ENCODE measurements at places on chromosomes 4 and X. TPM values are rescaled to one million over a fixed set of nuclear protein-coding genes. Genes with fewer than 3 reads are reported as not detected.

GAGE12H gene
- not detected for total RNA-seq

DNA sequence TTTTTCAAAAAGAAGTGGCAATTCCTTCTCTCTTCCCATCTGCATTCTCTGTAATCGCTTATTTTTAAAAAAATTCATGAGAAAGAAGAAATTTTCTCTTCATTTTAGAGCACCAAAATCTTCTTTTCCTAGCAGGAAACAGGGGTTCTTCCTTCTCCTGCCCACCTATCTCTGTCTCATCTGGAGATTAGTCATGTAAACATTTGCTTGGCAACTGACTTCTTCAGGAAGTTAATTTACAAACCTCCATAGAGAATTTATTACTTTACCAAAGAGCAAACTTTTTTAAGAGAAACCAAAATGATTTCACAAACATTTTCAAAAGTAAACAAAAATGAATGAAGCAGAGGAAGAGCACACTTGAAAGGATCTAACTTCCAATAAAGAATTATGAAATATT is 13.5 kb downstream of the TTC29 start:
- DNase-seq, result no peak

GRCh38 chr4:117154251-117154650 is 68.9 kb upstream of the TRAM1L1 start:
- DNase-seq, result no peak

DNA sequence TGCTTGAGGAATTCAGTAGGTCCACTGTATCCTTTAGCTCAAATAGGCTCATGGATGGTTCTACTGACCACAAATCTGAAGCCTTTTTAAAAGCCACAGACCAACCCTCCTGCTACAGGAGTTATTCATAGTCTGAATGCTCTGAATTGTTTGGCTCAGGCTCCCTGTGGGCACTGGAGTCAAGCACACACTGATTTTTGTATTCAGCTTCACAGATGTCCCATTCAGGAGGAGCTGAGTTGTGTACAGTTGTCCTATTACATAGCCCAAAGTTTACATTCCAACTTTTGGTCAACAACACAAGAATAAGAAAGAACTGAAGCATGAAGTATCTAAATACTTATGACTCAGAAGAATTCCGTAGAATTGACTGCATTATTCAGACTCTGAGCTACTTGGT is 243.9 kb downstream of the UNC5C start:
- peak; percentile 3 for DNase-seq

NXF2 gene
- total RNA-seq, result not detected

DNA sequence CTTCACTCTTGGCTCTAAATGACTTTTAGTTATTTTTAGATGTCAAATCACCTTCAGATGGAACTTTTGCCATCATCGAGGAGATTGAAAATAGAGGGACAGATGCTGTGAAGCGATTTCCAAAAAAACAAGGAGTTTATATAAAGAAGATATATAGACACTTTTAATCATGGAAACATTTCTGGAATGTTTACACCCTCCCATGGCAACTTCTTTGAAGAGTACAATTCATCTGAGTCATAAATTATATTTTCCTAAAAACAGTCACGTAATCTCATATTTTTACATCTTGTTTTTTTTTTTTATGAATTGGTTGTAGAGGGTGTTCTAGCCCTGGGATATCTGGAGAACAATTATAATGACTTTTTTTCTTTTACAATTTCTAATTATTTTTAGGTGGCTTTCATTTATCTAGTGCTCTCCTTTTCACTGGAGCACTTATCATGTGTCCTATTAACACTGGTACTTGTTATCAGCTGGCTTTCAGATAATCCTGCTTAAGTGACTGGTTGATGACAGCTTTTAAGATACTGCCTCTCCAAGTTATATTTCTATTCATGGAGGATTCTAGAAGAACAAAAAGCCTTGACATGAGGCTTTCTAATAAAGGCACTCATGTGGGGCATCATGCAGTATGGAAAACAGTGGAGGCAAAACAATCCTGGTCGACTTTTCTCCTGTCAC is 24.9 kb downstream of the PCDH7 start:
- no peak for DNase-seq

DNA sequence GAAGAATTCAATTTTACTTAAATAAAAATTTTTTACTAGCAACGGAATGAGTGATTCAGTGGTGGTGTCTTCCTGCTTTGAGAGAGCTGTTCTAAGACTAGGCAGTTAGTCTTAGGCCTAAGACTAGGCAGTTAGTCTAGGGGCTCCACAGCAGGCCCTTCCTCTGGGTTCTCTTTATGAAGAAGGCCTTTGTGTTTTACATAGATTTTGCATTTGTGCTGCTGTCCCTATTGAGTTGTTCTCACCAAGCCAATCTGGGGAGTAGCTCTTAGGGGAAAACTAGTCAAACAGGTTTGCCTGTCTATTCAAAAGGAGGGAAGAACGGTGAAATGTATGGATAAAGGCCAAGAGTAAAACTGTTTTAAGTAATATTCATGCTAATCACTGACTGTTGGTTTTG is 7.6 kb downstream of the UGT8 start:
- DNase-seq, result peak; percentile 27

DNA sequence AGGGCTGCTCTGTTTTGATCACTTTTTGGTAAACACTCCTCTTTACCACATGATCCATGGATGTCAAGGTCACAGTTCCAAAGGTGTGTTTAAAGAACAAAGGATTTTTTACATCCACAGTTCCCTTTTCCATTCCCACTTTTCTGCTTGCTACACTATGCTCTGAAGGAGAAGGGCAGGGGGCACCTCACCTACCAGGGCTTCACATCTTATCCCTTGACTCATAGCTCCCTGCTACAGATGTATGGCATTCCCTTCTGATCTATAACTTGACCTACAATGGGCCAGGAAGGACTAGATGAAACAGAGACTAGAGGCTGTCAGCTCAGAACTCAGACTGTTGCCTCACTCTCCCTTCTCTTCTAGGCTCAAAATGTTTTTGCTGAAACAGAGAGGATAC is 233.1 kb upstream of the RPS6KA3 start:
- no peak for DNase-seq

GRCh38 chrX:44314259-44314734 is 29.2 kb downstream of the EFHC2 start:
- DNase-seq, result peak; percentile 8

CXCL6 gene
- total RNA-seq, result 0.17 TPM

- DNase-seq, result no peak
Observed at GRCh38 chr4:108010167-108010566, 20.5 kb downstream of the HADH start.

DNA sequence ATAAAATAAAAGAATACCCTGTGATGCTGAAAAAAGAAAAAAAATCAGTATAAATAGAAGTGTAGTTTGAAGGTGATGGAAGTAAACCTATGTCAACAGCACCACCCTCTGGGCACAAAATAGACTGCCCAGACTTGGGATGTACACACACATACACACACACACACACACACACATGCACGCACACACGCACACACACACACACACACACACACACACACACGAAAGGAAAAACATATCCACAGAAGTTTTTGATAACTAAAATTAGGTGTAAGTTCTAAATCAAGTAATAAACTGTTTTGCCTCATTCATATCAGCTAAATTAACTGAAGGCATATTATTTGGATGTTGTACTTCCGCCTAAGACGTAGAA is 40.5 kb downstream of the ANXA5 start:
- no peak for DNase-seq

HNRNPDL gene
- 204 TPM for total RNA-seq

- DNase-seq, result no peak
Observed at GRCh38 chr4:98421111-98421510, 159.9 kb downstream of the RAP1GDS1 start.

DNA sequence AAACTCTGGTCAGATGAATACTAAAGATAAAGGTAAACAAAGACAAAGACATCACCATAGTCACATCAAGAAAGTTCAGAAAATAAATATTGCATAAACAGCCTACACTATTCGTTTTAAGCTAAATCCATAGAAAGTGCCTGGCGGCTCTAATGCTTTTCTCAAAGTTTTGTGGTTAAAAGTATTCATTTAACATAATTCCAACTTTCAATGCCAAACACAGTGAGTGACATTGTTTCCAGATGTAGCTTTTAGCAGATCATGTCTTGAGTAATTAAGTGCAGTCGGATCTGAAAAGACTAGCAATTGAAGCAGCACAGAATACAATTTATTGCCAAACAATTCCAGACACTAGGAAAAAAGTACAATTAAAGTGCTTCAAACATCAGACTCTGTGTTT is 287.1 kb upstream of the ADGRL3 start:
- DNase-seq, result no peak

- no peak for DNase-seq
Observed at GRCh38 chr4:60724623-60725022, 475.5 kb upstream of the ADGRL3 start.

DNA sequence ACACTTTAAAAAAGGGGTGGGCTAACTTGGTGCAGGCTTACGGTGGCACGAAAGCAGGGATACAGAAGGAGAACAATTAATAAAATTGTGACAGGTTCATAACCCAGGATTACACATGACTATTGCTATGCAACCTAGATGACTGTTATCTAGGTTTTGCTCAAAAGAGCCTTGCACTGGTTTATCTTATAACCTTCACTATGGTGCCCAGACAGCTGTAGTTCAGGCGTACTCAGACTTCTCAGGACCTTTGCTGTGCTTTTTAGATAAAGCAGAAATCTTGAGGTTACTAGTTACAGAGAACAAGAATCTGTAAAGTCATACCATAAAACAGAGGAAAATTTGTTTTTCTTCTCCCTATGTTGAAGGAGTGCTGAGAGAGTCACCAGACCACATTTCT is 44.4 kb downstream of the UGT2A3 start:
- no peak for DNase-seq

GRCh38 chr4:45160951-45161350 is 434.6 kb upstream of the GNPDA2 start:
- no peak for DNase-seq

DNA sequence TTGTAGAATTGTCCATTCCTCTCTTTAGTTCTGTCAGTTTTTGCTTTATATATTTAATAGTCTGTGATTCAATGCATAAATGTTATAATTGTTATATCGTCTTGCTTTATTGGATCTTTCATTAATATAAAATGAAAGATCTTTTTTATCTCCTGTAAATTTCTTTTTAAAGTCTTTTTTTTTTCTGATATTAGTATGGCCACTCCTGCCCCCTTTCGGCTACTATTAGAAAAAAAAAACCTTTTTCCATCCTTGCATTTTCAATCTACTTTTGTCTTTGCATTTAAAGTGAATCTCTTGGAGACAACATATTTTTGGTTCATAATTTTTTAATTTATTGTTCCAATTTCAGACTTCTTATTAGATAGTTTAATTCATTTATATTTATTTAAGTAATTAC is 677.4 kb upstream of the NDST4 start:
- no peak for DNase-seq

GRCh38 chrX:26649534-26649933 is 433.6 kb downstream of the MAGEB5 start:
- peak; percentile 16 for DNase-seq

DNA sequence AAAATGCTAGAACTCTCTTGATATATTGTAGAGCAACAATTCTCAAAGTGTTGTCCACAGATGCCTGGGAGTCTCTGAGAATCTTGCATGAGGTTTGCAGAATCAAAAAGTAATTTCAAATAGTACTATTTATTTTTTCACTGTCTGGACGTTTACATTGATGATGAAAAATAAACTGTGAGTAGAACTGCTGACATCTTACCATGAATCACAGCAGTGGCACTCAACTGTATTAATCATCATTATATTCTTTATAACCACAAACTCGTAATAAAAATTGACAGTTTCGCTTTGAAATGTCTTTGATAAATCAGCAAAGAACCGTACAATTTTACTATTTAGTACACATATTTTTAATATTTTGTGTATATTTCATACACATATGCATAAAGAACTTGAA is 94.5 kb downstream of the NAF1 start:
- no peak for DNase-seq

DNA sequence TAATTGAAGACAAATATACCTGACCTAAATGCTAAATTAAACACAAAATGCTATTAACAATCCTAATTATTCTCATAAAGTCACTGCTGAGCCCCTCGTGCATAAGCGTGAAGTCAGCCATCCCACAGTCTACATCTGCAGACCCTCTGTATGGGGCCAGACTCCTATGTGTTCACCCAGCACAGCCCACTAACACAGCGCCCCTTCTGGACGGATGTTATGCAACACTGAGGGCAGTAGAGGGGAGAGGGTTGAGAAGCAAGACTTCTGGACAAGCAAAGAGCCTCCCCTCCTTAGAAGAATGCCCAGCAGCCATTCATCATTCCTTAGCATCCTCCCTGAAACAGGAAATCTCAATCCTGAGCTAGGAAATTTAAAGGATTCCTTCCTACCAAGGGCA is 7.9 kb downstream of the TRPC3 start:
- DNase-seq, result peak; percentile 72

LINC00632 gene
- total RNA-seq, result 17.9 TPM

TMPRSS11E gene
- 3.5 TPM for total RNA-seq

- no peak for DNase-seq
Observed at GRCh38 chrX:39508300-39508692, 589.5 kb downstream of the BCOR start.

DNA sequence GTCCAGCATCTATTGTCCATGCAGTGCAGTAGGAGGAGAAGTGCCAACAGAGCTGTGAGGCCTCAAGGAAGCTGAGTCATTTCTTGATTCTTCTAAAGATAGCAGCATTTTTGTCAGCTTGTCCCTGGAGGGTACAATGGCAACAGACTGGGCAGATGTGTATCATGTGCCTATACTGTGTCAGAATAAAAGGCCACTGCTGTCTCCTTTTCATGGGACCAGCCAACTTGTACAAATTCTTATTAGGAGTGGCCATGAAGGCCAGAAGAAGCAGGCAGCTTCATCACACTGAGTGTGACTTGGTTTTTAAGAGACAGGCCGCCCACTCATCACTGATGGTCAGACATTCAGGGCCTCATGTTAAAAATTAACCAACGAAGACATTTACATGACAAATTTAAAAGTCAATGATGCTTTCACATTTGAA is 185.0 kb upstream of the FAM241A start:
- DNase-seq, result no peak

INPP4B gene
- 1.8 TPM for total RNA-seq

DNA sequence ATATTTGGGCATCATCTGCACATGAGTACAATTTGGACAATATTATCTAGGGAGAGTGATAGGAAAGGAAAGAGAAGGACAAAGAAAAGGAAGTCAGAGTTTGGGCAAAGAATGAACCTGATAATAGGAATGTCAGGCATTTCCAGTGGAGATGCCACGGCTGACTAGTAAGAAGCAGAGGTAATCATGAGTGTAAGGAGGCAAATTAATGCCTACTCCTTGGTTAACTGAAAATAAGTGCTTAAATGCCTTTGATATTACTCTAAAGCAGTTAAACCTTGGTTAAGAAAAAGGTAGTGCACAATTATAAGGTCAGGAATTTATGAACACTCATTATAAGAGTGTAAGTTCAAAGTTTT is 99.2 kb upstream of the DDIT4L start:
- DNase-seq, result no peak

GRCh38 chr4:114561590-114561989 is 37.0 kb upstream of the UGT8 start:
- no peak for DNase-seq

- DNase-seq, result no peak
Observed at GRCh38 chr4:101251261-101251660, 96.1 kb downstream of the PPP3CA start.

GRCh38 chr4:7956270-7956808 is 16.7 kb upstream of the AFAP1 start:
- no peak for DNase-seq

GRCh38 chrX:22628275-22628674 is 355.6 kb downstream of the CBLL2 start:
- DNase-seq, result no peak

PDZD11 gene
- 37.5 TPM for total RNA-seq

SSX2 gene
- not detected for total RNA-seq

HPSE gene
- total RNA-seq, result 0.78 TPM

All from H7 (cell line).